ENCODE measurements at places on chromosomes 4 and X.

DNA sequence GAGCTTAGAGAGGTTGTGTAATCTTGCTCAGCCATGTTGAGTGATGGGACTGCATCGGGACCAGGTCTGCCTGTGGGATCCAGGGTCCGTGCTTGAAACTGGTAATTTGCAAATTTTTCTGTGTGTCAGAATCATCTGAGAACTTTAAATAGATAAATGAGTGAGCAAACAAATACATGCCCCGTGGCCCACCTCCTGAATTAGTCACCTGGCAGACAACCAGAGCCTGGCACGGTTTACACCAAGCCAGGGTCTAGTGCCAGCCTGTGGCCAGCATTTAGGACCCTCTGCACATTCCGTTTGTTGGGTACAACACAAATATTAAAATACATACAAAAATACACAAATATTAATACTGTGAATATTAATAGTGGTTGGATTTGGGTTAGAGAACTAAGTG is 90.6 kb upstream of the STOX2 start:
- no peak for DNase-seq

DNA sequence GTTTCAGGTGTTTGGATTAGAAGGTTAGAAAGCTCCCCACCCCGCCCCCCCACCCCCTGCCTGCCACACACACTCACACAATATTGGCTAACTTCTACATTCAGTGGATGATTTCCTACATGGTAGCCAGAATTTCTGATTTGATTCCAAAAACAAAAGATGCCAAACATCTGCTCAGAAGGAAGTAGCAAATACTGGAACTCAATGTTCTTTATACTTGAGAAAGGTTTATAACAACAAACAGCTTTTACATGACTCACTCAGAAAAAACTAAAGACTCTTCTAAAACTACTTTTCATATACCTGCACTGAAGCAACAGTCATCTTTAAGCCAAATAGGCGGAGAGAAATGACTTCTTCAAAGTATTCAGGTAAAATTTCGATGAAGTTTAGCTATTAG is 750.5 kb upstream of the POU3F4 start:
- no peak for DNase-seq

GRCh38 chr4:100875296-100876068 is 357.7 kb upstream of the EMCN start:
- DNase-seq, result no peak

DNA sequence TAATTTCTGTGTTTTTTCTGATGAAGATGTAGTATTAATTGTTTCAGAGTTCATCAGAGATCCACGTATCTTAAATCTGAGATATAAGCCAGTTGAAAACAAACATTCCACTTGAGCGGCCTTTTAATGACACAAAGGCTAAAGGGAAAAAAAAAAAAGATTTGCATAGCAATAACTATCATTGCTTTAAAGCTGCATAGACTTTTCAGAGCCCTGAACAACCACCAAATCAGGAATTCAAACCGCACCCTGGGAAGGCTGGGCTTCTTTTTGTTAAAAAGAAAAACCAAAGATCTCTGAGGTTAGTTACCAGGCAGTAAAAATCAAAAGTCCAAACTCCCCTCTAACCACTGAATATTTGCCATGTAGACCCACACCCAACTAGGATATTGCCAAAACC is 206.0 kb downstream of the HHIP start:
- DNase-seq, result no peak

- DNase-seq, result no peak
Measured at GRCh38 chr4:188903986-188904385, 764.7 kb downstream of the TRIML1 start.

DNA sequence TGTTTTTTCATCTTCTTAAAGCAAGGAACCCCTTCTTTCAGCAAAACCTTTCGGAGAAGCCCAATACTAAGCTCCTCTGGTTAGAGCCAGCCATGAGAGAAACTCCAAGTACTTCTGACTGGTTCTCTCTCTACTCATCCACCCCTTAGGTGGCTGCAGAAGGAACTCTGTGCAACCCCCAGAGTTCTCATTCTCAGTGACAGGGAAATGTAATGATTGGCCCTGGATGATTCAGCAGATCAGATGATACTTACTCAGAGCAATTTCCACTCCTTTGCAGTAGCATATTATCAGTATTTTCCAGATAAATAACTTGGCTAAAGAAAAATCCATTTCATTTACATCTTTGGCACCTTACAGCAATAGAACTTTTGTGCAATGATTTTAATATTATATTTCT is 3.2 kb downstream of the SPP1 start:
- no peak for DNase-seq

- no peak for DNase-seq
Measured at GRCh38 chr4:147596981-147597380, 20.2 kb upstream of the TMEM184C start.

- DNase-seq, result no peak
Measured at GRCh38 chrX:46211079-46211478, 334.1 kb downstream of the ZNF674 start.

- DNase-seq, result no peak
Measured at GRCh38 chr4:26300314-26301307, 20.2 kb upstream of the RBPJ start.

GRCh38 chr4:138611721-138612120 is 369.6 kb upstream of the SLC7A11 start:
- no peak for DNase-seq

GRCh38 chrX:129759576-129760061 is 20.1 kb upstream of the SASH3 start:
- peak; percentile 65 for DNase-seq

DNA sequence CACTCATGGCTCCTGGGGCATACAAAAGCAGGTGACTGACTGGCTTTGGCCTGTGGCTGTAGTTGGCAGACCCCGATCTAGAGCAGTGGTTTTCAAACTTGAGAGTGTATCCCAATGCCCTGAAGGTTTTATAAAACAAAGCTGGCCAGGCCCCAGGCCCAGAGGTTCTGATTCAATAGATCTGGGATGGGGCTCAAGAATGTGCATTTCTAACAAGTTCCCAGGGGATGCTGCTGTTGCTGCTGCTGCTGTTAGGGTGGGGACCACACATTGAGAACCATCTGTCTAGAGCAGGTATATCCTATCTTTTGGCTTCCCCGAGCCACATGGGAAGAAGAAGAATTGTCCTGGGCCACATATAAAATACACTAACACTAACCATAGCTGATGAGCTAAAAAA is 7.3 kb downstream of the AIFM1 start:
- DNase-seq, result no peak

- no peak for DNase-seq
Measured at GRCh38 chr4:165874072-165874790, 1.2 kb downstream of the TLL1 start.

DNA sequence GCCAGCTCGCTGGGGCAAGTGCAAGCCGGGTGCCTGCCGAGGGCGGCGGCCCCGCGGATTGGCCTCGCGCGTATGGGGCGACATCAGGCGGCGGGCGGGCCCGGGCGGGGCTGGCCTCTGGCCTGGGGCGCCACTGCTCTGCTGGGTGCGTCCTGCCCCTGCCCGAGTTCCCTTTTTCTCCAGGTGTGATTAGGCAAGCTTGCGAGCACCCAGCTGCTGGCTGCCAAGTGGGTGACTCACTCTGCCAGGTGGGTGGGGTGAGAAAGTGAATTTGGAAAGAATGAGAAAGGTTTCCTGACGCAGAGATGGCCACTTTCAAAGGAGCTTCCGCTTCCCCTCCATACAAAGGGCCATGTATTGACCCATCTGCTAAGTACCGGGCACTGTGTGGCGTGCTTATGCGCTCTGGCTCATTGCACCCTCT is 32.5 kb downstream of the FGFBP1 start:
- no peak for DNase-seq

GRCh38 chr4:81030061-81030980 is at the start of gene BMP3:
TSS of gene BMP3 (plus strand) at chr4:81030708. CDS start at chr4:81031285, 577 bp downstream.
- DNase-seq, result no peak

DNA sequence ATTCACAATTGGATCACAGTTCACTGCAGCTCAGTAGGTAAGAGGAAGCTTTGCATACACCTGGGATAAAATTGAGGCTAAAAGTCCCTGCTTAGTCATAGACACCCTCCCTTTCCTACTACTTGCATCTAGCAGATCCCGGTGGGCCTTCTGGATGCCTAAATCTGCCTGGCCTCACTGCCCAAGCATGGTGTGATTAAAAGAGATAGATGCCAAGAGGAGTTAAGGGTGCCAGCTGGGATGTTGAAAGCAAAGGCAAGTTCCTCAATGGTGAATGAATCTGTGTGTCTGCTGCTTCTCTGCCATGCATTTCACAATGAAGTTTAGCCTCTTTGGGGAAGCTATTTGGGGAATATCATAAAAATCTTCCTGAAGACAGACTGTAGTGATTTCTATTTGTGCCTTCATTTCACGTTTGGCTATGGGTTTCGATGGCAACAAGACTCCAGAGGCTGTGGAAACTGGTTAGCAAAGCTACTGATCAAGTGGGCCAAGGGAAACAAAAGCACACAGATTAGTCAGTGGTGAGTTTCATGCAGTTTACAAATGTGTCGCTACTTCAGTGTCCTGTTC is 534.0 kb downstream of the ANKRD50 start:
- no peak for DNase-seq

- DNase-seq, result no peak
Measured at GRCh38 chr4:79528241-79528706, 120.2 kb upstream of the GK2 start.

DNA sequence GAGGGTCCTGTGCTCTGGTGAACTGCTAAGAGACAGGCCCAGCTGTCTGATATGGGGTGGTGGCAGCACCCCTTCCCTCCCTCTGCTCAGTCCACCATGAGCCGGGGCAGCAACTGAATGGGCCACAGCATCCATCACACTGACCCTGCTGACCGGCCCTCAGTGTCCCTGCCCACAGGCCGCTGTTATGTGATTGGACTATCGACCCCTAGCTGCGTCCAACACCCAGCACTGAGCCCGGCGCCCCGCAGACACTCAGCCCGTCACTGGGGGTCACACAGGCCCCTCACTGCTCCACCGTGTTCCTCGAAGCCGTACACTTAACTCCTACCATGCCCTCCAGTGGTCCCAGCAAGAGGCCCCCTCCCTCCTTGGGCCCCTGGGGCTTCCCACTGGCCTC is 88.8 kb upstream of the PSAPL1 start:
- DNase-seq, result no peak

- no peak for DNase-seq
Measured at GRCh38 chrX:16978193-16978984, 31.9 kb downstream of the REPS2 start.

DNA sequence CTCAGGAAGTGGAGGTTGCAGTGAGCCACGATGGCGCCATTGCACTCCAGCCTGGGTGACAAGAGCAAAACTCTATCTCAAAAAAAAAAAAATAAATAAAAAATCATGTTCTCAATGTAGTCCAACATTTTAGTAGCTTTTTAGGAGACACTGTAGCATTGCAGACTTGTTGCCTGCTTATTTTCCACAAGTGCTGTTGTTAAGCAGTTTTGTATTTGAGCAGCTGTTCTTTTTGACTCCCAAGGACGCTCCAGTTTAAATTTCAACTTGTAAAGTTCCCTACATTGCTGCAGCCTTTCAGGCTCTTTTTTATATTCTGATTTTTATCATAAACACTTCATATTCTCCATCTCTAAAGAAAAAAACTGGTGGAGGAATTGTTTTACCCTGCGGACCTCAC is 83.1 kb downstream of the PPEF2 start:
- no peak for DNase-seq

DNA sequence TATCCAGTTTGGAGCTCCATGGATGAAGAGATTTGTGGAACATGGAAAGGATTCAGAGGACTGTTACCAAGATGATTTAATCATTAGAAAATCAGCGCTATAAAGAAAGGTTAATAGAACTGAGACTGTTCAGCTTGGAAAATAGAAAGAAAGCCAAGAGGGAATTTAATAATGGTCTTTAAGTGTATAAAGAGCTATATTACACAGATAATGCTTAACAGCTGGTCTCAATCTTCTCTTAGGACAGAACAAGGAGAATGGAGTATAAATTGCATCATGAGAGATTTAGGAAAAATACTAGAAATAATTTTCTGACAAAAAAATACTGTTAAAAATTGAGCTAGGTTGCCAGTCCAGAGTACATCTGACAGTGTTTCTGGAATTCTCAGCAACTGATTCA is 91.3 kb upstream of the MAGEC2 start:
- DNase-seq, result no peak

- no peak for DNase-seq
Measured at GRCh38 chr4:154740462-154740861, 3.3 kb upstream of the LRAT start.

DNA sequence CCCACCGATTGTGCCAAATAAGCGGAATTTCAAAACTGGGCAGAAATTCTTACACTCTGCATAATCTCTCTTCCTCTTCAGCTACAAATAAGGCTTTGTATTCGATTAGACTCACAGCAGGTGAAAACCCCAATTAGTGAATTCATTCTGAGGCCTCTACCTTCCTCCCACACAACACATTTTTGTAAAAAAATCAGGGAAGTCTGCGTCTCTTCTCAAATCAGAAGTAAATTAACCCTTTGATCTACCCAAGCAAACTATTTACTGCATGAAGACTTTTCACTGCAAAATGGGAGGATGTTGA is 200.6 kb upstream of the FTHL17 start:
- DNase-seq, result no peak

GRCh38 chr4:34250562-34250961 is 1993.8 kb downstream of the ARAP2 start:
- no peak for DNase-seq

GRCh38 chr4:77849278-77849965 is 13.2 kb upstream of the MRPL1 start:
- no peak for DNase-seq

- DNase-seq, result no peak
Measured at GRCh38 chr4:152609481-152609880, 70.3 kb downstream of the TMEM154 start.

- DNase-seq, result no peak
Measured at GRCh38 chr4:80156410-80156809, 40.9 kb upstream of the PRDM8 start.

DNA sequence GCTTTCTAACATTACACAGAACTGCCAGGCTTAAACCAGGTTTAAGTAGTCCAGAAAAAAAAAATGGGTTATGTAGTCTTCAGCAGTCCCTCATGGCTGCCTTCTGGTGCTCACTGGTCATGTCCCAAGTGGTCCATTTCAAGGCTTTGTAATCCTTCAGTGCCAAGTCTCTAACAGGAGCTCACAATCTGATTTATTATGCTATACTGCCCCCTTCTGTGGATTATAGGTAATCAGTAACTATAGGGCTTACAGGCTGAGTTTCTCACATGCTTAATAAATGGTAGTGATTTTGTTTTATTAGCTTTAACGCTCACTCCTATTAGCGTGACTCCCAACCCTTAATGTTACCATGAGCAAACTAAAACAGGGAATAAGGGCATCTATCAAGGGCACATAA is 92.5 kb upstream of the EDA2R start:
- peak; percentile 23 for DNase-seq

GRCh38 chr4:17719106-17719505 is 62.3 kb downstream of the FAM184B start:
- DNase-seq, result no peak

GRCh38 chr4:20408611-20409010 is 156.9 kb downstream of the SLIT2 start:
- no peak for DNase-seq

GRCh38 chrX:47583240-47583861 is 1.1 kb downstream of the TIMP1 start:
- DNase-seq, result no peak

DNA sequence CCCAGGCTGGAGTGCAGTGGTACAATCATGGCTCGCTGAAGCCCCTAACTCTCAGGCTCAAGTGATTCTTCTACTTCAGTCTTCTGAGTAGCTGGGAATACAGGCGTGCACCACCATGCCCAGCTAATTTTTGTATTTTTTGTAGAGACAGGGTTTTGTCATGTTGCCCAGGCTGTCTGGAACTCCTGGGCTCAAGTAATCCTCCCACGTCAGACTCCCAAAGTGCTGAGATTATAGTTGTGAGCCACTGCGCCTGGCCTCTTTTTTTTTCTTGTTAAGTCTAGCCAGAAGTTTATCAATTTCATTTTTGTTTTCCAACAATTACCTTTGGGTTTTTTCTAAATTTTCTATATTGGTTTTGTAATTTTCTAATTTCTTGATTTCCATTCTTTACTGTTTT is 100.6 kb downstream of the GC start:
- no peak for DNase-seq

All from CD4-positive, alpha-beta T cell treated with Interleukin-2 at 100 ng/mL for 4 hours (primary cell).